Activated CD4-positive, alpha-beta memory T cell treated with anti-CD3 and anti-CD28 coated beads for 36 hours (primary cell): ENCODE measurements at places on chromosomes 1 and 21. TPM values are rescaled to one million over a fixed set of nuclear protein-coding genes. Genes with fewer than 3 reads are reported as not detected.

ANGPTL1 gene
- not detected for total RNA-seq

SYNC gene
- not detected for total RNA-seq

NEK2 gene
- total RNA-seq: 45.9 TPM

DNA sequence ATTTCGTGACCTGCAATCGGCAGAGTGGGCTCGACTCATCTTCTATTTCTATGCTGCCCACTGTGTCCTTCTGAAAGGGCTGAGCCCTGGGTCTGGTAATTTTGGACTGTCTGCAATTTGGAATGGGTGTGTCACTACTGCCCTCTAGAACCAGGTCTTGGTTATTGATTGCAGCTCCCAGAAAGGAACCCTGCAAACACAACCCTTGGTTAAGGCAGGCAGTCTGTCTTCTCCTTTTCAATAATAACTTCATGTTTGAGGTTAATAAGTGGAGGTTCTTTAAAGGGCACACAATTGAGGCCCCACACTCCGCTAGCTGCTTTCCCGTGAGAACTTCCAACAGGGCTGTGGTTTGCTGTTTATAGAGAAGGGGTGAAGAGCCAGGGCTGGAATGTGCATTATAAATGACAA lies 79.9 kb upstream of the LYST start:
- H3K27me3 ChIP-seq: no peaks in the 10 kb centered on the region
- no peaks in the 10 kb centered on the region for H3K36me3 ChIP-seq

GRCh38 chr1:153921803-153922075 lies 1.0 kb downstream of the GATAD2B start:
- H3K4me1 ChIP-seq: peaks cover 48% of the 10 kb centered on the region
- H3K27me3 ChIP-seq: no peaks in the 10 kb centered on the region
- H3K4me3 ChIP-seq: peak overlapping the region; percentile 77
- peak overlapping the region; percentile 96 for H3K27ac ChIP-seq
- peak; percentile 23 for DNase-seq
- no peaks in the 10 kb centered on the region for H3K36me3 ChIP-seq

GRCh38 chr1:61682891-61683290 lies 42.0 kb downstream of the TM2D1 start:
- H3K27ac ChIP-seq: no peak overlapping the region
- H3K4me1 ChIP-seq: peaks cover 6% of the 10 kb centered on the region
- no peak for DNase-seq

DNA sequence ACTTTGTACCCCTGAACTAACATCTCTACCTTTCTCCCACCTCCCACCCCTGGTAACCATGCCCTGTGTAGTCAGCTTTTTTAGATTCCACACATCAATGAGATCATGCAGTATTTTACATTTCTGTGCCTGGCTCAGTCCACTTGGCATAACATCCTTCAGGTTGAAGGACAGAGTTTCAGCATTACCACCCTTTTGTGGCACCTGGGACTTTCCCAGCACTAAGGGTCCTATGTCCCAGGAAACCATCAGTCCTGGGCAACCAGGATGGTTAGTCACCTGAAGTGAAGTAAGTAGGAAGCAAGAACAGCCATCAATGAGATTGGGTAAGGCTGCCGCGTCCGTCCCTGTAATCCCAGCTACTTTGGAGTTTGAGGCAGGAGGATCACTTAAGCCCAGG lies 370.6 kb downstream of the SIPA1L2 start:
- DNase-seq: no peak
- H3K36me3 ChIP-seq: no peaks in the 10 kb centered on the region
- H3K27me3 ChIP-seq: peaks cover 19% of the 10 kb centered on the region
- no peak overlapping the region for H3K27ac ChIP-seq
- H3K4me1 ChIP-seq: no peaks in the 10 kb centered on the region

DNA sequence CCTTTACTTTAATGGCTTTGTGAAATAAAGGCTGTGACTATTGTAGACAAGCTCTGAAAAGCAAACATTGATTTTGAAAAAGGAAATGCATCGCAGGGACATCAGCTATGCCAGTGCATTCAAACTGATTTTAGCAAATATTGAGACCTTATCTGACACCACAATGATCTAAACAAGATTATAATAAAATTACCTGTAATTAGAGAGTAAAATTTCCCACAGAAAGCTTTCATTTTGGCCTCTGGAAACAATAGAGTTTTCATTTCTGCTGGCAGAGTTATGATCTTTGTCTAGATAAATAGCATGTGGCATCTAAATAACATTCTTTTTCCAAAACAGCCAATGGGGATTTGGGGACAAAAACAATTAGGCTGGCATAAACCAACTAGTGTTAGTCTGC lies 650.4 kb upstream of the PRMT6 start:
- no peak for DNase-seq
- no peaks in the 10 kb centered on the region for H3K4me1 ChIP-seq
- H3K4me3 ChIP-seq: no peak overlapping the region

DNA sequence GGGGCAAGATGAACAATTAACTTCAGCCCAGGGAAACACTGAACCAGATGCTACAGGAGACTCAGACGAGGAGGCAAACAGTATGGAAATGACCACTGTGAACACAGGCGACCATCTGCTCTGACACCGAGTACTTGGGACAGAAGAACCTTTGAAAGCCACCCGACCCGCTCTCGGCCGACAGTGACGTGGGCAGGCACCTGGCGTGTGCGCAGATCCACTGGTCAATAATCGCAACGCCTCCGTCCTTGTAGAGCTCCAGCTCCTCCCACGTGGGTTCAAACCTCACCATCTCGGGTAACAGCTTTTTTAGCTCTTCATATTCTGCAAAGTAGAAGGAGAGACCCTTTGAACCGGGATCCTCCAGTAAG lies 20.3 kb downstream of the POFUT2 start:
- H3K27ac ChIP-seq: no peak overlapping the region
- H3K27me3 ChIP-seq: no peaks in the 10 kb centered on the region
- peaks cover 18% of the 10 kb centered on the region for H3K4me1 ChIP-seq
- DNase-seq: peak; percentile 6
- H3K36me3 ChIP-seq: peaks cover 25% of the 10 kb centered on the region
- H3K4me3 ChIP-seq: no peak overlapping the region

FOXE3 gene
- total RNA-seq: not detected

- H3K4me1 ChIP-seq: peaks cover 45% of the 10 kb centered on the region
- peak overlapping the region; percentile 44 for H3K4me3 ChIP-seq
- no peaks in the 10 kb centered on the region for H3K27me3 ChIP-seq
- no peaks in the 10 kb centered on the region for H3K36me3 ChIP-seq
- peak overlapping the region; percentile 19 for H3K27ac ChIP-seq
- DNase-seq: peak; percentile 39
Measured at GRCh38 chr1:116352349-116352813, 20.7 kb upstream of the ATP1A1 start.

- H3K27me3 ChIP-seq: no peaks in the 10 kb centered on the region
- no peak for DNase-seq
- H3K36me3 ChIP-seq: no peaks in the 10 kb centered on the region
Measured at GRCh38 chr1:99352821-99353220, 88.5 kb downstream of the PLPPR4 start.

DNA sequence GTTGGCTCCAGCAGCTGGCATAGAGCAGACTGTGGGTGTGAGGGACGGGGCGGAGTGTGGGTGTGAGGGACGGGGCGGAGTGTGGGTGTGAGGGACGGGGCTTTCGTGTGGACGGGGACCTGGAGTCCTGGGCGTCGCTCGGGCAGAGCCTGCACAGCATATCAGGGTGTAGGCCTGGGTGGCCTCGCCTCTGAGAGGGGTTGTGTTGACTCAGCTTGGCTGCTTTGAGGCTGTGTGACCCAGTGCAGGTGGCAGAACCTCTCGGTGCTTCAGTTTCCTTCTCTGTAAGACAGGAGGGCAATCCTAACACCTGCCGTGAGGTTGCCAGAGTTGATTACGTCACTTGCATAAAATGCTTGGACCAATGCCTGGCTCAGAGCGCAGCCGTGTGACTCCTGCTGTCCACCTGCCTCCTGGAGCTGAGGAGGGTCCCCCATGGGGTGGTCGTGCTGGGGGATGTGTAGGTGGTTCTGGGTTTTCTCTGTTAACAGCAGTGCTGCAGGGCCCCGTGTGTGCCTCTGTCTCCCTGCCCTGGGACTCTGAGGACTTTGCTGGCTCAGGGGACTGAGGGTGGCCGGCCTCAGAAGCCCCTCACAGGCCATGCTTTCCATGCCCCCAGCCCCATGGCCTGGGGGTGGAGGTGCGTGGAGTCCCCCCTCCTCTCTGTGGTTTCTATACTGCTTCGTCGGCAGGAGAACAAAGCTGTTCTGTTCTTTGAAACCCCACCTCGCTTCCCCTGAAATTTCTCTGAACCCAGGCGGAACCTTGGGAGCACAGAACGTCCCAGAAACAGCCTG lies 15.4 kb downstream of the PDXK start:
- peaks cover 9% of the 10 kb centered on the region for H3K36me3 ChIP-seq
- peak; percentile 57 for DNase-seq
- no peak overlapping the region for H3K4me3 ChIP-seq

DNA sequence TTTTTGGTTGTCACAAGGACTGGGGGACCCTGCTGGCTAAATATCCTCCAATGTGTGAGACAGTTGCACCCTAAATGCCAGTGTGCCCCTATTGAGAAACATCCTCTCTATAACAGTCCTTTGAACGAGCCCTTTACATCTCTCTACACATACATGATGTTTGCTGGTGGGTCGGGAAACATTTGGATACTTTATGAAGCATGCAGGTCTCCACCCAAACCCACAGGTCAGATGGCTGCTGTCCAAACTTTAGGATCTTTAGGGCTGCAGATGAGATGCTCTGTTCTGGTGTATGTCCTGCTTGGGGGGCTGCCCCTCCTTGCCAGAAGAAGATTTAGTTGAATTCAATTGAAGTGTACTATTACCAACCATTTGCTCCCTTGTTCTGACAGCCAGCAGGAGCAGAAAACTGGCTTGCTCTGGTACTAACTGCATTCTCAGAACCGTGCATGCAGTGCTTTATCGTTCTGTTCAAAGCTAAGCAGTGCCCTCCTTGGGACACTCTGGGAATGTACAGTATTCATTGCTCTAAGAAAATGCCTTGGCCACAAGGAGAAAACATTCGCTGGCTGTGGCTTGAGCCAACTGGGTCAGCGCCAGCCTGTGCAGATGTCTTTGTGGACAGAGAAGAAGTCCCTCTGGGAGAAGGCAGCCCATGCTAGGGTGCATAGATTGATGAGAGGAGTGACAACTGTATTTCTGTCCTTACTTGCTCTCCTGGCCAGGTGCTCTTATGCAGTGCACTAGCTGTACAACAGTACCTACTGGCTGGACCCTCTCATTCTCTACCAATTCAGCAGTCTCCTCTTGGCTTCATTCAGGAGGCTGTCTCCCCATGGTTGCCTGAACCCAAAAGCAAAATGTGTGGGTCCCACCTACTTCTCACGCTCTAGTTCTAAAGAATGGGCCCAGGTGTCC lies 61.4 kb upstream of the DIRAS3 start:
- no peak overlapping the region for H3K27ac ChIP-seq
- H3K27me3 ChIP-seq: no peaks in the 10 kb centered on the region
- DNase-seq: no peak
- H3K4me3 ChIP-seq: no peak overlapping the region
- peaks cover 4% of the 10 kb centered on the region for H3K4me1 ChIP-seq

- no peak overlapping the region for H3K27ac ChIP-seq
- no peaks in the 10 kb centered on the region for H3K4me1 ChIP-seq
- no peak overlapping the region for H3K4me3 ChIP-seq
- H3K27me3 ChIP-seq: no peaks in the 10 kb centered on the region
Measured at GRCh38 chr21:45178070-45178608, 103.8 kb downstream of the ADARB1 start.

DNA sequence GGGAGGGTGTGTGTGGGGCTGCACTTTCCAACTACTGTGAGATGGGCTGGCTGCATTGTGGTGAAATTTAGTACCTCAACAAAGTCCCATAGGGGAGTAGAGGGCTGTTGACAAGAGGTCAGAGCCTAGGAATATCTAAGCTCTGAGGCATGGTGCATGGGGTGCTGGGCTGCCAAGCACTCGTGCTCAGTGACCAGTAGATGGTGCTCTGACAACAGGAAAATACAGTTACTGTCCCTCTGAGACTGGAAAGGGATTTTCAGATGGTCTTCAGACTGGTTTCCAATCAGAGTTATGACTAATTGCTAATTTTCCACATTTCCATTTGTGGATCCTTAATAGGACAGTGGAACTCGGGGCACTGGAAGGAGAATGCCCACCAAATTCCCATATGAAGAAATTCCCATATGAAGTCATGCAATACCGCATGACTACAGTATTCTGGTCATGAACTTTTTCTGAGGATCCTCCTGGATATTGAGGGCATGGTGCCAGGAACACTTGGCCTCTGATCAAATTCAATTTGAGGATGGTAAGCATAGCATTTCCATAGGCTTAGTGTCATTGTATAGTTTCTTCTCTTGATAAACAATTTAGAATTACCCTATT lies 4.1 kb upstream of the CACNA1E start:
- no peak overlapping the region for H3K4me3 ChIP-seq
- no peak overlapping the region for H3K27ac ChIP-seq
- H3K36me3 ChIP-seq: no peaks in the 10 kb centered on the region
- H3K4me1 ChIP-seq: peaks cover 11% of the 10 kb centered on the region
- peak; percentile 35 for DNase-seq
- peaks cover 24% of the 10 kb centered on the region for H3K27me3 ChIP-seq

CA6 gene
- total RNA-seq: 0.17 TPM
